ENCODE measurements at places on chromosomes 4 and X.

- DNase-seq = no peak
Observed at GRCh38 chr4:56723201-56723605, 42.1 kb upstream of the HOPX start.

DNA sequence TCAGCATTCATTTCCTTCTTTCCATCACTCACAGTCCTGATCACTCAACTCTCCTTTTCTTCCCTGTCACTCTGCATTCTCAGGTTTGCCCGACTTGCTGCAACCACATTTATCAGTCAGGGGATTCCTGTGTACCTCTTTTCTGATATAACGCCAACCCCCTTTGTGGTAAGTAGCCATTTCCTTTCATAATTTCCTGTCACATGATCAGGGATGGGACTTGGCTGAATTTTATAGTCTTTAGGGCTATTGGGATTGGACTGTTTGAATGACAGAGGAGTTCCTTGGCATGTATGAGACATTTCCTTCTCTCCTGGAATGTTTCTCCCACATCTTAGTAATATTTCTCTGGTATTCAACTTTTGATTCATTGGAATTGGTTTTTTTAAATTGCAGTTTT, 11.0 kb downstream of the PGM2 start:
- DNase-seq = no peak

DNA sequence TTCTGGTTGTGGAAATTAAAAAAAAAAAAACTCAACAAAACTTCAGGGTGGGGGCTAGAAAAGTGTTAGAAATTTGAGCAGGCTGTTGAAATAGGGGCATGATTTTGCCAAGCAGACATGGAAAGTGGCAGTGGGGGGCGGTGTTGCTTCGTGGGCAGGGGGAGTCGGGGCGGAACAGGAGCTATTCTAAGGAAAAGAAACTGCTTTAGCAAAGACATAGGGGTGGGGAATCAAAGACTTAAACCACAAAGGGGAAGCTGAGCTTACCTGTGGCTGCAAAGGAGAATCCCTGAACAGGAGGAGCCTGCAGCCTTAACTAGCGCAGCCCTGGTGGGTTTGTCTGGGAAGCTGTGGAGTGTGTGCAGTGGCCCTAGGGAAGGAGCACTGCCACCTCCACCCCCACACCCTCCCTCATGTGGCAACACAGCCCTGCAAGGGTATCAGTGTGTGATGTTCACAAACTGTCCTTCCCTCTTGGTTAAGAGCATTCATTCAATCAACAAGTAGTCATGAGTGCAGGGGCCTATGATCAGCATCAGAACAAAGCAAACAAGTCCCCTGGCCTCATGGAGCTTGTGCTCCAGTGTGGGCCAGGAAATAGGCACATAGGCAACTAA, 20.5 kb downstream of the SEL1L3 start:
- no peak for DNase-seq

DNA sequence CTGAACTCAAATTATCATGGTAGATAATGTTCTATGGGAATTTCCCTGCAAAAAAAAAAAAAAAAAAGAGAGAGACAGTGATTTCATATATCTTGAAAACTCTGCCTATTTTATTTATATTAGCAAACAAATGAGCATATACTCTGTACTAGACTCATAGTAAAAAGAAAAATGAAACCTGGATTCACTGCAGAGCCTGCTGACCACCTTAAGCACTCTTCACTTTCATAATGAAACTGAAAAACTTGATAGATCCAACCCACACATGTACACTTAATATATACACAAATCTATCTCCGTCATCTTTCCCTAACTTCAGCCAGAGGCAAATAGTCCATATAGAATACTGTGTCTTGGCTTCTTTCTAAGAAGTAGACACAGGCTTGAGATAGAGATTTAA, 226.1 kb upstream of the KCNIP4 start:
- DNase-seq = no peak

DNA sequence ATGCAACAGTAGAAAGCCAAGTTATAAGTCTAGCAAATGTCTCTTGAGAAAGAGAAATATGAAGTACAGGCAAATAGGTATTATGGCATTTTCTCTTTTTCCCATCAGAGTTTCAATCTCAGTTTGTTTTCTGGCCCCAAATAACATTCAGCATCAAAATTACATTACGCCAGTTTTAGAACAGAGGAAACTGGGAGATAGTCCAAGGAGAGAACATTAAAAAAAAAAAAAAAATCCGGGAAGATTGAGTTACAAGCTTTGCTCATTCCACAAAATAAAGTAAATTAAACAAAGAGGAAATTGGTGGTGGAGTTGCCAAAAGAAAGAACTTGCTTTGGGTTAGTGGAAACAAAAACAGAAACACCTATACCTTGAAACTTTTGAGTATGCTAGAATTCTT, 50.4 kb upstream of the IL13RA2 start:
- no peak for DNase-seq

- DNase-seq = no peak
Observed at GRCh38 chrX:40467454-40467853, 113.3 kb upstream of the ATP6AP2 start.

- no peak for DNase-seq
Observed at GRCh38 chrX:39995457-39995856, 102.3 kb downstream of the BCOR start.

- DNase-seq = no peak
Observed at GRCh38 chr4:109760682-109761081, 30.8 kb upstream of the PLA2G12A start.

- no peak for DNase-seq
Observed at GRCh38 chr4:186236126-186236525, 8.8 kb downstream of the KLKB1 start.

- no peak for DNase-seq
Observed at GRCh38 chr4:56215141-56215783, 172.0 kb downstream of the AASDH start.

GRCh38 chr4:23728971-23729370, 160.9 kb downstream of the PPARGC1A start:
- DNase-seq = no peak

DNA sequence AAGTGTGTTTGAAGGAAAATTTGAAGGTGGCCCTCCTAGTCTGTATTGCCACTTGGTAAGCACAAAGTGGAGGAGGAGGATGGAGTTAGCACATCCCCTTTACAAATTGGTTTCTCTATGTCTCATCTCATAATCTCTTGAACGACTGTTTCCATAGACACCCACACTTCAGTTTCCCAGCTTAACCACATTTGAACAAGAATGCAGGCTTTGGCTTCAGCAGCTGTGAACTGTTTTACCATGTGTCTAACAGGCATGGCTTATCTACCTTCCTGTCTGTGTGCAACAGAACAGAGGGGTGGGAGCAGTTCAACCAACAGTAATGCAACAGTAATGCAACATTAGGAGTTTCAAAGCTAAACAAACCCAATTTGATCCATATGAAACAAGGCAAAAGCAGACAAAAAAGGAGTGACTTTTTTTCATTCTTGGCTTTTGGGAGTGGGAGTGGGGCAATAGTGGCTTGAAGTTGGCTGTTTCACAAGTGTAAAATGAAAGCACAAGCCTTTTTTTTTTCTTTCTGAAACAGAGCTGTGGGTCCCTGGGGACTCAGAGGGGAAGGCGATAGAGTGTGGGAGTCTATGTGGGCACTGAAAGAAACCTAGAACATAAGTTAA, 108.0 kb downstream of the ITM2A start:
- no peak for DNase-seq

- DNase-seq = no peak
Observed at GRCh38 chr4:94469221-94469784, 17.6 kb downstream of the PDLIM5 start.

GRCh38 chr4:14917298-14917633, 85.0 kb upstream of the CPEB2 start:
- no peak for DNase-seq

DNA sequence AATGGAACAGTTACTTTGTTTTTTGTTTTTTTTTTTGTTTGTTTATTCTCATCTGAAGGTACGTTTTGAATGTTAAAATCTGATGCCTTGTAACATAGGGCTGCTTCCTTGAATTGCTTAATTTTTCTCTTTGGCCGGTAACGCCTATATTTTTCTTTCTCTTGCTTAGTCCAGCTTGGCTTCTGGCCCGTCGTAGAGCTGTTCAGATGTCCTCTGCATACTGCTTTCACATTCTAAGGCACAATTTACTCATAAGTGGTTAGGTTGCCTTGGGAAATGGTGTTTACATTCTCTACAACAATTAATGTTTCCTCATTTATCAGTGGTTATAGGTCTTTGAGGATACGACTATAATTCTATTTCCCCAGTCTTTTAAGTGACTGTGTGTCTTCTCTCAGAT, 7.9 kb downstream of the NONO start:
- no peak for DNase-seq

- DNase-seq = no peak
Observed at GRCh38 chr4:118883861-118884260, 4.8 kb upstream of the SYNPO2 start.

DNA sequence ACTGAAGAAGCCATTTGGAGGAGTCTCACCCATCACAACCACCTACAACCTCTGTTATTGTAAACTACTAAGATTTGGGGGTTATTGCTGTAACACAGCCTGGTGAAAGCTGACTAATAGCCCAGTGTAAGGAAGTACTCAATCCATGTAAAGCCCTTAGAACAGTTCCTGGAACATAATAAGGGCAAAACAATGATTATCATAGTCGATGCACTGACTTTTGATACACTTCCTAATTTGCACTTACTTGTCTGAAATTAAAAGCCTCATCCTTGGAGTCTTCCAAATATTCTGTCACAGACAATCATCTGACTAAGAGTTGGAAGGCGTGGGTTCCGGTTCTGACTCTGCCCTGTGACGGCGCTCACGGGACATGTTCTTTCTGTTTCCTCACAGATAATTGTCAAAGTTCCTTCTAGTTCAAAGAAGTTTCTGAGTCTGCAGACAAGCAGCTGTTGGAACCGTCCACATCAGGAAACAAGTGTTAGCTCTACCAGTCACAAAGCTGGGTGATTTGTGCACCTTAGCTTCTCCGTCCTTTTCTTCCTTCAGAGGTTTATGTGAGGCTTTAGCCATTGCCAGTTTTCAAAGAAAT, 33.4 kb upstream of the RASGEF1B start:
- DNase-seq = no peak

- no peak for DNase-seq
Observed at GRCh38 chr4:153114771-153115321, 89.4 kb upstream of the TRIM2 start.

GRCh38 chr4:173094739-173095421, 73.7 kb upstream of the GALNT7 start:
- DNase-seq = no peak

DNA sequence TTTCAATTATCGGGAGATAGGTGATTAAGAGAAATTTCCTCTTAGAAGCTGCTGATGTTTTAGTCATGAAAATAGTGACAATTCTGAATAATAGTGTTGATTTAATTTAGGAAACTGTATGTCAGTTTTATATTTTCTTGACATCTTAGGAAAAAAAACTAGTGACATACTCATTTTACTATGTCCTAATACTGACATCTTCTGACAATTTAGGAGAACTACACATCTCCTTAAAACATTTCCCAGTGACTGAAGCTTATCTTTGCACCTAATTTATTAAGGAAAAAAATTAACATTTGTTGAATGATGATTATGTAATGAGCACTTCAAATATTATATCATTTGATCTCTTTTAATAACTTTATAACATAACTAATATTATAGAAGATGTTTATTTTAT, 42.0 kb upstream of the RBMXL3 start:
- DNase-seq = no peak

GRCh38 chr4:164779811-164780216, 25.9 kb downstream of the SMIM31 start:
- DNase-seq = peak; percentile 33

Measured in SHP77 treated with DMSO at 0.1 percent for 48 hours (cell line).